Effector CD8-positive, alpha-beta T cell (primary cell): ENCODE measurements at places on chromosomes 16 and 17.

DNA sequence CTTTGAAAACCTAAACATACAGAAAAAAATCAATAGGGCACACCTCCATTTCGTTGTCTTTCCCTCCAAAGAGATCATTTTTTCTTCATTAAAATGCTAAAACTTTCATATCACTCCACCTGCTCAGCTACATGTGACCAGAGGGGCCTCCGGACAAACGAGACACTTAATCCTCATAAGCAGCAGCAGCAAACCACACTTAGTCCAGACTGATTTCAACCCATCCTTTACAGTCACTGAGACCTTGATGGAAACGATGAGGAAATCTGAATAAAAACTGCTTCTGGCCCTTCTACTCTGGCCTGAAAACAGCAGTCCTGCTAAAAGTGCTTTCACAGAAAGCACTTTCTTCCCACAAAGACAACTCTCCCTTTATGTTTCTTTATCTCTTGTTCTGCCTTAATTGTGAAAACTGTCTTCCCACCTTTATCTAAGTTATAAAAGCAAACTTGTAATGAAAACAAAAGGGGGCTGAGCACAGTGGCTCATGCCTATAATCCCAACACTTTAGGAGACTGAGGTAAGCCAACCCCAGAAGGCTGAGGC, 4.6 kb downstream of the ANKRD11 start:
- no peak for DNase-seq

- DNase-seq, result no peak
Measured at GRCh38 chr16:81286190-81286589, 28.6 kb upstream of the GAN start.

DNA sequence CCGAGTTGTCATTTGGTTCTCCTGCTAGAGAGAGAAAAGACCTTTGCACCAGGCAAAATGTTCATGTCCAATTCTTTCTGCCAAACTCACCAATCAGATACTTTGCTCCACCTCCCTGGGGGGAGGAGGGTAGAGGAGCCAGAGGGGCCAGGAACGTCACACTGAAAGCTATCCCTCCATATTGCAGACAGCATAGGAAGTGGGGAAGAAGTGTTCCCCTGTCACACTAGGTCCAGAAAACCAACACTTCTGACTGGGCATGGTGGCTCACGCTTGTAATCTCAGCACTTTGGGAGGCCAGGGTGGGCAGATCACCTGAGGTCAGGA, 9.5 kb downstream of the HSD17B2 start:
- no peak for DNase-seq

DNA sequence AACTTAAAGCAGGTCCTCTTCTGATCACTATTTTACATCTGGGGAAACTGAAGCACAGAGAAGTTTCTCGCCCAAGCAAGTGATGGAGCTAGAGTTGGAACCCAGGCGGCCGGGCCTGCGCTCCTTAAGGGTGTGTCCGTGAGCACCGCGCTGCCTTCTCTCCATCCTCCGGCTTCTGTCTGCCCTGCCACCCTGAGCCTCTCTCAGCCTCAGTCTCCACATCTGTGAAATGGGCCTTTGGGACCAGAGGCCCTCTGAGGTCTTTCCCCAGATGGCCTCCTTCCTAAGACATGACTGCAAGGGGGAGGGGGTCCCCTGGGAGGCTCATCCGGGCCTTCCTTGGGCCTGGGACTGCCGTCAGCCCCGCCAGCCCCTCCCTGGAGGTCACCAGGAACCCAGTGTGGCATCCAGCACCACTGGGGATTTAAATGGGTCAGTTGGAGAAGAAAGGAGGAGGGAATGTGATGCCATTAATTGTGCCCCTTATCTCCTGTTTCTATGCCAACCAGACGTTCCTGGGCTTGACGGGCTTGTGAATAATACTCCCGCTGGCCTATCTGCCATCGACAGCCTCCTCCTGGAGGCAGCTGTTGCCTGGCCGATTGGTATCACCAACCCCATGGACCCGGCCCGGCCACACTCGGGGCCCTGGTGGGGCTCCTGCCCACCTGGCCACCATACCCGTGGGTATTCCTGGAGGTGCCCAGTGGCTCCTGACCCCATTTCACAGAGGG, 5.1 kb downstream of the ZFPM1 start:
- DNase-seq, result no peak

DNA sequence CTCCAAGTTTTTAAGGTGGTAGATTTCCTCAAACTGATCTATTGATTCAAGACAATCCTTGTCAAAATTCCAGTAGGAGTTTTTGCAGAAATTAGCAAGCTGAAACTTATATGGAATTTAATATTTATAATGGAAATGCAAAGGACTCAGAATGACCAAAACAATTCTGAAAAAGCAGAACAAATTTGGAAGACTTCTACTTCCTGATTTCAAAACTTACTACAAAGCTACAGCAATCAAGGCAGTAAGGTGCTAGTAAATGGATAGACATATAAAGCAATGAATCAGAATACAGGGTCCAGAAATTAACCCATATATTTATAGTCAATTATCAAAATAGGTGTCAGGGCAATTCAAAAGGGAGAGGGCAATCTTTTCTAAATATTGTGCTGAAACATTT, 11.8 kb upstream of the IL21R start:
- DNase-seq, result no peak

- no peak for DNase-seq
Measured at GRCh38 chr17:31002047-31002446, 31.2 kb downstream of the RNF135 start.

GRCh38 chr16:86968866-86969265, 348.3 kb downstream of the C16orf95 start:
- no peak for DNase-seq

DNA sequence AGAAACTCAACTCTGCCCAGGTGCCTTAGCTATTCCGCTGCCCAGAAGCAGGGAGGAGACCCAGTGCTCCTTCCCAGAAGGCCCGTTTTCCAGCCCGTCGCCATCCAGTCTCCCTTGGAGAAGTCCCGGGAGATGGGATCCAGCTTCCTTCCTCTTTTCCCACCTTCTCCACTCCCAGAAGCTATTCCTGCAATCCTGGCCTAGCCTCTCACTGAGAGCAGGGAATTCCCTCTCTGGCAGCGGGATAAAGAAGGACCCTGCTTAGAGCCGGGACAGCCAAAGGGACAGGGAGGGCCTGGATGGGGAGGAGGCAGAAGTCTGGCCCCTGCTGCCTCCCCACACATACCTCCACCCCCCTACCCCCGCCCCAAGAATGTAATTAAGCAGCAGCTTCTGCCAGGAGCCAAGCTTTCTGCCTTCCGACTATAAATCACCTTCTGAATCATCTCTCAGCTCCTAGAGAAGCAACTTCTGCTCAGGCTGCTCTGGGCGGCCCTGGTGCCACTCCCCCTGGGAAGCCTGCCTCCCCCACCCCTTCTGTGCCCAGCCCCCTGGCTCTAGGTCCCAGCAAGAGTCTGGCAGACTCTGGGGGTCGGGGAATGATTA, 6.4 kb downstream of the WNT3 start:
- no peak for DNase-seq

DNA sequence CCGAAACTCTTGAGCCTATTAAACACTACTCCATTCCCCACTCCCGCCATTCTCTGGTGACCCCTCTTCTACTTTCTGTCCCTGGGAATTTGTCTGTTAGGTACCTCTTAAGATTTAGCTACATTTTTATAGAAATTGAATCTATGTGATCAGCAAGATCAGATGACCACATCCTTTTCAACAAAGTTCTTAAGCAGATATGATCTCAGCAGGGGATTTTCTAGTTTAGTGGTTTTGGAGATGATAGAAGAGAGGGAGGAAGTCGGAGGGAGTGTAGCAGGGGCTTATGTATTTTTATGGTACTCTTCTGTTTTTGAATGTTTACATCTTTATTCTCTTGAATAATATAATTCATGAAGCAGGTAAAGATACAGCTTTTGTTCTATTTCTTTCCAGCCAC, 40.8 kb downstream of the RPA1 start:
- DNase-seq, result no peak

- DNase-seq, result no peak
Measured at GRCh38 chr16:22670551-22671041, 143.4 kb upstream of the HS3ST2 start.

DNA sequence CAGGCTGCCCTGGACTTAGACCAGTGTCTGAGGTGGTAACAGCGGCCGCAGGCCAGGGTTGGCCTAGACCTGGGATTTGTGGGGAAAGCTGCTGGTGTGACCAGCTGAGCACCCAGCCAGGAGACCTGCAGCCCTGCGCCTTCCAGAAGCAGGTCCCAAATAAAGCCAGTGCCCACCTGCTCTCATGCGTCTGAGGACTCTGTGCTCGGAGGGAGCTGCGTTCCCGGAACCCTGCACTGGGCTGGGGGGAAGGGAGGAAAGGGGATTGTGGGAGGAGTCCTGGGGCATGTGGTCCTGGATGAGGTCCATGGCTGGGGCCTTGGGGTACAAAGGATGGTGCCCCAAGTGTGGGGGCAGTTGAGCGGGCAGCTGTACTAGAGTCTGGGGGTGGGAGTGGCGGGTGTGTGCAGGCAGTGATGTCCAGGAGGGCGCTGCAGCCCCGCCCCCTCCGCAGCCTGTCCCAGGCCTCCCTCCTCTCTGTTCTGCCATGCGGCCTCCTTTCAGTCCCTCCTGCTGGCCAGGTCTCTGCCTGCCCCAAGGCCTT, 1.8 kb upstream of the NECAB2 start:
- DNase-seq, result no peak

DNA sequence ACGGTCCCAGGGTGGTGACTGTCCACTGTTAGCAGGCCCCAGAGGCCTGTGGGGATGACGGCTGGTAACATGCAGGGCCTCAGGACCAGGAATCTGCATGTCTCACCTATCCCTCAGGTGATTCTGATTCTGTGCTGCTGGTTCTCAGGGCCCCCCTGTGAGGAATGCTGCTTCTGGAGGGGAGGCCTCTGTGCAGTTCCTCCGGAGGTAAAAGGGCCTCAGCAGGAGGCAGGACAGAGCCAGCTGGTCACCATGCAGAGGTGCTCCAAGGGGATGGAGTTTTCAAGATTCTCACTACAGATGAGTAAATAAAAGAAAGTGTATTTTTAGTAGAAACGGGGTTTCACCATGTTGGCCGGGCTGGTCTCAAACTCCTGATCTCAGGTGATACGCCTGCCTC, 33.8 kb downstream of the CLEC16A start:
- no peak for DNase-seq

DNA sequence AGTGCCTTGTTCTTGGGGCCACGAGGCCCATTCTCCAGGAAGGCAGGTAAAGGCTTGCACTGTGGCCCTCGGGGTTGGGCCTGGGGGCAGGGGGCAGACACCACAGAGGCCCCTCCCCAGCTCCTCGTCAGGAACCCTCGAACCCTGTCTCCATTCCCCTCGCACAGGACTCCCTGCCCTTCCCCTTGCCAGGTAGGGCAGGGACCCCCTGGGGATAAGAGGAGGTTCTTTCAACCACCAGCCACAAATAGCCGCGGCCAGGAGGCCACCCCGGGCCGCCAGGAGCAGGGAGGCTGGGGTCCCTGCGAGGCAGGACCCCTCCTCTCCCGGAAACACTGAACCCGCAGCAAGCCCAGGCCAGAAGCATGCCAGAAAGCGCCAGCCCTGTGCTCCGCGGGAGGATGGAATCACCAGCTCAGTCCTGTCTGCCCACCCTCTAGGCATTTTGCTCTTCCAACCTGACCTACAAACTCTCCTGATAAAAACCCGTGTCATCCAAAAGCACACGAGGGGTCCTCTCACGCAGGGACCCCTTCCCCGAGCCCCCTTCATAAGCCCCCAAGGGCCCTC, 45.6 kb downstream of the SLC47A1 start:
- no peak for DNase-seq

GRCh38 chr17:1625581-1625980, 3.1 kb downstream of the SLC43A2 start:
- DNase-seq, result no peak

GRCh38 chr17:33272438-33272837, 20.7 kb downstream of the ASIC2 start:
- no peak for DNase-seq

DNA sequence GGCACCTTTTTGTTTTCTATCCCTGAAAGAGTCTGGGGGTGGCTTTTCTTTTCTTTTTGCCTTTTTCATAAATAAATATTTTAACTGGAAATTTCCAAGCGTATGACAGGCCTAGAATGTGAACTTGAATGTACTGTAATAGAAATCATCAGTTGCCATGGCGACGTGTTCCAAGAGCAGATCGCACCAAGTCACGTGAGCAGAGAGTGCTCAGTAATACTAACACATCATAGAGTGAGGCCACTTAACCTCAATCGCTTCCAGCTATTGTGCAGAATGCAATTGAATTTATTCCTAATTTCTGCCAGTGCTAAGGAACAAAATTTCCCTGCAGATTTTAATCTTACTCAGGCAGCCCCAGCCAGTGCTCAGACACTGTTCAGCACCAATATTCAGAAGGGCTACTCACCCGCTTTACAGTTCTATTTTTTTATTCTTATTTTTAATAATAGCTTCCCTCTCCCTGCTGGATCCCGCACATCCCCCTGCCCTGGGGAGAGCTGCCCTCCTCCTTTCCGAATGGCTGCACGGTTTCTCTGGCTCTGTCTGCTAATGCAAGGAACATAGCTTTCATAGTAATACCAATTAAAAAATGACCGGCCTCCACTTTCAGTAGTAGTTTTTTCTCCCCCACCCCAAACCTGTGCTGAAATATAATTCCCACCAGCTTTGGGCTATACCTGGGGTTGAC, 26.2 kb upstream of the PMFBP1 start:
- DNase-seq, result no peak

DNA sequence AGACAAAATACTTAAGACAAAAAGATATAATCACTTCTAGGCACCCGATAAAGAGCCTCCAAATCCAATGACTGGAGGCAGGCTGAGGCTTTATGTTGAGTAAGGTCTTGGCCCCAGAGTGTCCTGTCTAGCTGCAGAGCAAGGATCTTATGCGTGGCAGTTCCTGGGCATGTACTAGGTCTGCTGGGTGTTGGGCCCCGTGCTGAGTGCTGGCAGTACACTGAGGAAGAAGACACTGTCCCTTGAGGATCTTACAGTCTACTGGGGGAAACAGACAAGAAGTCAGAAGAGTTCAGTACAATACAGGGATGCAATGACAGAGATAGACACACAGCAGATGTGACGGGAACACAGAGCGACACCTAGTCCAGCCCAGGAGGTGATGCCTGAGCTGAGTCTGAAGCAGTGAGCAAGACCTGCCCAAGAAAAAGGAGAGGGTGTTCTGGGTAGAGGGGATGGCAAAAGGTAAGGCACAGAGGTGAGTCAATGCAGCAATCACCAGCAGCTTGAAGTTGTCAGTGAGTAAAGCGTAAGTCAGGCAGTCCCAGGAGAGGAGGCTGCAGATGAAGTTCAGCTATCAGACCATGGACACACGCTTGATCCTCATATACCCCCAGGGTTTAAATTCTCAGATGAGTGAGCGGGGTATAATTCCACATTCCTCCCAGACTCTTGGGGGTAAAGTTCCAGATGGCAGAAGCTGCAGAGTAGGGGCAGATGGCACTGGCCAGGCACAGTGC, 18.1 kb downstream of the MAP3K14 start:
- no peak for DNase-seq

DNA sequence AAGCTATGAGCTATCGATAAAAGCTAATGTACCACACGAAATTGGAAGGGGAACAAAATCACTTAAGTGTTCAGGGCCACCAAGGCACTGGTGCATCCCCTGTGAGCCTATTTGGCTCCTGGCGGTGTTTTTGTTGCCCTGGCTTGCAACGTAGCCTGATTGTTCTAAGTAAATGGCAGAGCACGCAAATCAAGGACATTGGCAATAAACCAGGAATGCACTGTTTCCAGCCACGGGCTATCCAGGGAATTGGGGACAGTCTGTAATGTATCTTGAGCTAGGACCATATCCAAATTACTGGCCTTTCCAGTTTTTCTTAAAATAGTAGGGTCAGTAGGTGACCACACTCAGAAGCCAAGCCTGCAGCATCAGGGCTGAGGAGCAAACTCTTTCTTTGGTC, 734.0 kb downstream of the MAF start:
- no peak for DNase-seq

- DNase-seq, result no peak
Measured at GRCh38 chr17:59370593-59371299, 39.3 kb downstream of the YPEL2 start.

GRCh38 chr17:34389126-34389750, 26.2 kb upstream of the CCL1 start:
- no peak for DNase-seq
